ENCODE measurements at places on chromosomes 5 and 9. TPM values are rescaled to one million over a fixed set of nuclear protein-coding genes. Genes with fewer than 3 reads are reported as not detected.

The SLC45A2 gene
- not detected for polyA plus RNA-seq

The KCNN2 gene
- polyA plus RNA-seq: 0.21 TPM

The CPLANE1 gene
- 1.8 TPM for polyA plus RNA-seq

The TAS2R1 gene
- polyA plus RNA-seq: not detected

The ZNF474 gene
- 0.06 TPM for polyA plus RNA-seq

The BNC2 gene
- 1.6 TPM for polyA plus RNA-seq

The NIPAL4 gene
- 5.4 TPM for polyA plus RNA-seq

The ANAPC2 gene
- 47.3 TPM for polyA plus RNA-seq

The CDKN2B gene
- polyA plus RNA-seq: 40.3 TPM

The GABRA1 gene
- not detected for polyA plus RNA-seq

The FGF1 gene
- polyA plus RNA-seq: 0.56 TPM
